Cardiac muscle cell (in vitro differentiated cells and primary cell): ENCODE measurements at places on chromosomes 5 and 9.

- DNase-seq, result no peak
Measured at GRCh38 chr5:7364226-7364875, 31.6 kb upstream of the ADCY2 start.

DNA sequence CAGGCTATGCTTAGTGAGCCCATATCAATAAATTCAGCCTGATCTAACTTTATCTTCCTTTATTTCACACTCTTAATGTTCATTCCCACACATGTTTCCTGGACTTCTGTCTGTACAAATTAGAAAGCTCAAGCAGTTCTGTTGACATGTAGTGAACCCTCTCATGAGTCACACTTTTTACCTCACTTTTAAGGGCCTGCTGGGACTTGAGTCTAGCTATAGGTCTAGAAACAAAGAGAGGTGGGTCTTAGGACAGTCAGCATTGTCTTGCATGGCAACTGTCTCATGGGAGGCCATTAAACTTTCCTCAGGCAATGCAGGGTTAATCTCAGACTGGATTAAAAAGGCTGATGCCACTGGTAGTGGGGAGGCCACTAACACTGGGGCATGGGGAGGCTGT, 8.6 kb upstream of the CCNH start:
- no peak for DNase-seq

DNA sequence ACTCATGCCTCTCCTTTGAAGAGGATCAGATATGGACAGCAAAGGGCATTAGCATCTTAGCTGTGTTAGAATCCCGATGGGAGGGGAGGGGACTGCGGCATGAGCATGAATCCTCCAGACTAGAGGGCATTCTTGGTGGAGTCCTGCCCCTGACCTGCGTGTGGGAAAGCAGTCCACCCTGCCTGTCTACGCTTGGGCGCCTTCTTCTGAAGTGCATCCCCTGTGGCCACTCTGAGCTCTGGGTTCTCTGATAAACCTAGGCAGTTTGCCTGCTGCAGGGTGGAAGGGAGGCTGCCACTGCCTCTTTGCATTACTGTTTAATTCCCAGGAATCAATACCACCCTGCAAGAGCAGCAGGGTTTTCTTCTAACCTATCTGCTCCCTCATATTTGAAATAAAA, 169.3 kb downstream of the INSYN2B start:
- DNase-seq, result no peak

- DNase-seq, result no peak
Measured at GRCh38 chr9:14645648-14646047, 47.6 kb downstream of the ZDHHC21 start.

GRCh38 chr5:84285641-84286637, 98.7 kb downstream of the EDIL3 start:
- no peak for DNase-seq

DNA sequence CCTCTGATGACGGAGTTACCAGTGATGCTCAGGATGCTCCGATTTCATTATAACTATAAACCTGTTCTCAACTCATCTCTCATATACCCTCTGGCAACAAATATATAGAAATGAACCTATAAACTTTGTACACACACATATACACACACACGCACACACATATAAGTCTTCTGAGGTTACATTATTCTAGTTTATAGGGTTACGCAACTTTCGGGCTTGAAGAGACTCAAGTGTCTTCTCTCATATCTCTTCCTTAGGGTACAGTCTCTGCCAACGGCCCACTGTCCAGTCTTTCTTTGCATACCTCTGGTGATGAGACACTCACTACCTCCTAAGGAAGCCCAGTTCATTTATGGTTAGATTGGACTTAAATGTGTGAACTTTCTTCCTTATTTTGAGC, 69.4 kb upstream of the TBC1D2 start:
- no peak for DNase-seq

DNA sequence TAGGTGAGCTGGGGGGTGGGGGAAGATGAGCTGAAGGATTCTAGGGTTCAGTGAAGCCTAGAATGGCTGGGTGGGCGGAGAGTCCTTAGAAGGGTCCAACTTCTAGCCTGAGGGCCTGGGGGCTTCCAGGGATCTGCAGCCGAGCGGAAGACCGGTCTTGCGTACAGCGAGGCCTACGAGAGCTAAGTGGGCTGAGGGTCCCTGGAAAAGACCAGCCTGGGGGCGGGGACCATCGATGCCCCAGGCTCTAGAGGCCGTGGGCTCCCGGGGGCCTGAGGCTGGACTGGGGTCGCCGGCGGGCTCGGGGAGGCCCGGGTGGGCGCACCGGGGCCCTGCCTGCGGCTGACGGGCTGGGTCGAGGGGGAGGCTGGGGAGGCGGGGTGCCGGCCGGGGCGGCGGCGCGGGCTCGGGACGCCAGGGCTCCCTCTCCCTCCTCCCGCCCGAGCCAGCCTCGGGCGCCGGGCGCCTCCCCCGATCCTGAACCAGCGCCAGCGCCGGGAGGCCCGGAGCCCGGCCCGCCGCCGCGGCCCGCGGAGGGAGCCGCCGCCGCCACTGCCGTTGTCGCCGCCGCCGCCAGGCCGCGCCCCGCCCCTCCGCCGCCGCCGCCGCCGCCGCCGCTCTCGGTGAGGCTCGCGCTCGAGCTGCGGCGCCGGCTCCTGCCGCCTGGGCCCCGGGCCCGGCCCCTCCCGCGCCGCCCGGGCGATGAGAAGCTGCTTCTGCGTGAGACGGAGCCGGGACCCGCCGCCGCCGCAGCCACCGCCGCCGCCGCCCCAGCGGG, at the start of gene MVB12B:
TSS of gene MVB12B (plus strand) at position 602 of the 778 bp plus-strand sequence. CDS start at position 703, 101 bp downstream.
- peak; percentile 40 for DNase-seq
